ENCODE measurements at places on chromosomes 6 and 20.
A peak's percentile ranks its signal among the peaks of the same experiment; 100 is the strongest.

- DNase-seq = no peak
Observed at GRCh38 chr6:2213086-2213485, 32.3 kb downstream of the GMDS start.

DNA sequence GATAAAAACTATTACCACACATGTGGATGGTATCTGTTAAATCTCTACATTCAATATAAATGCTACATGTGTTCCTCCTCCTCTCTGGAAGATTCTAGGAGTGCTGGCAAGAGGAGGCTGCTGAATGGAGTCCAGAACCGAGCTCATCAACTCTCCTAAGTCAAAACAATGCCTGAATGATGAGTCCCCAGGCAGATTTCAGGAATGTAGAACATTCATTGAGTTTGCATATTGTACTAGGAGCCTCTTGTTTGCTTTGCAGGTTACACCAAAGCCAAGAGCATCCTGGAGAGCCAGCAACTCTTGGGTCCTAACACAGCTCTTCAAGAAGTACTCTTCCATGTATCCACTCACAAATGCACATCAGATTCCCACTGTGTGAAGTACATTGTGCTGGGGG, 117.6 kb upstream of the UST start:
- DNase-seq = peak; percentile 11

DNA sequence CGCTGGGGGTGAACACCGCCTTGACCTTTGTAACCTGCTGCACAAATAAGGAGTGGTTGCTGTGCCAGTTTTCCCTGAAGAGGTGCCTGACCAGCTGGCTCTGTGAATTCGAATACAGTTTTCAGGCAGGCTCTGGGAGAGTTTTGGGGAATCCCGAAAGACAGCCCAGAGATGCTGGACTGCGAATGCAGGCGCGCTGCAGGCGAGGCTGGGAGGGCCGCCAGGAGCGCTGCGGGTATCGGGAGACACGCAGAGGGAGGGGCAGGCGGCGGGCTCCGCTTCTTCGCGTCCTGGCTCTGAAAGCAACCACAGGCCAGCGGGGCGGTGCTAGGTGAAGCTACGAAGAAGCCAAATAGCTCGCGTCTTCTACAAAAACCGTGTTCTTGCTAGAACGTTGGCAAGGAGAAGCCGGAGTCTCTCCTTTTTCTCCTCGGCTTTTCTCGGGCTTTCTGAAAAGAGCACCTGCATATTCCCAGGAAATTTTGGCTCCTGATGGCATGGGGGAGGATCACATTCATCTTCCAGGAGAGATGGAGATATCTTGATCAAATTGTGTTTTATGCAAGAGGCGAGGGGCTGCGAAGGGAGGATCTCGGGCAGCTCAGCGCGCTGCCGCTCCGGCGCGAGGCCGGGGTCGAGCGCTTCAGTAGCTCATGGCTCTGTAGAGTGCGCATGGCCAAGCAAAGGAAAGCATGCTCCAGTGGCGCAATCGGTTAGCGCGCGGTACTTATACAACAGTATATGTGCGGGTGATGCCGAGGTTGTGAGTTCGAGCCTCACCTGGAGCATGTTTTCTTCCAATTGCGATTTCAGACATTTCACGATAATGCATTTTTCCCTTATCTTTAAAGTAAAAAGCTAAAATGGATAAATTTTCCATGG, 158.1 kb upstream of the ZNF184 start:
- peak; percentile 80 for DNase-seq

- peak; percentile 51 for DNase-seq
Observed at GRCh38 chr20:62860391-62860923, 1.2 kb downstream of the TCFL5 start.

GRCh38 chr6:103893141-103893581, 966.6 kb downstream of the HACE1 start:
- no peak for DNase-seq

GRCh38 chr6:45436544-45437438, 59.1 kb upstream of the SUPT3H start:
- DNase-seq = peak; percentile 81

DNA sequence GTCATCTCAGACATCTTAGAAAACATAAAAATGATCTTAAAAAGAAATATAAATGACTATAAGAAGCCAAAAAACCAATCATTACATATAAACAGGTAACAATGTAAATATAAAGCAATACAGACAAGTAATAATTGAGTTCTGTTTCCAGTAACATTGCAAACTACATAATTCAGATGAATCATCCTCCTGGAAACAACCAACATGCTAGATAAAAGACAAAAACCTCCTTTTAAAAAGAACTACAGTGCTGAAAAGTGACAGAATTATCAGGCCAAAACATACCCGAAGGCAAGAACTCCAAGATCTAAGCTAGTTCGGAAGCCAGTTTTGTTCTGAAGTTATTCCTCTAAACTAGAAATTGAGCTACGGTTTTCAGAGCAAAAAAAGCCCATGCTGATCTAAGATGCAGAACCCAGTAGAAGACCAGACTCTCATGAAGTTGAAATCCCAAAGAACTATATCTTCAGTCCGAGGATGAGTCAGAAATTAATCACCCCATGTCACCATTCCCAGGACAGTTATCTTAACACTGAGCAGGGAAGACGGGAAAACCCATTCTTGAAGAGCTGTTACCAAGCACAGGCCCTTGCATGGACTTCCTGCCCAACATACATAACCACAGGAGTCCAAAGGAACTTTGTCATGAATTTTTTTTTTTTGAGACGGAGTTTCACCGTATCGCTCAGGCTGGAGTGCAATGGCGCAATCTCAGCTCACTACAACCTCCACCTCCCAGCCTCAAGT, 9.8 kb downstream of the PGM3 start:
- DNase-seq = peak; percentile 98

- no peak for DNase-seq
Observed at GRCh38 chr6:47697925-47698324, 455 bp upstream of the ADGRF4 start.

DNA sequence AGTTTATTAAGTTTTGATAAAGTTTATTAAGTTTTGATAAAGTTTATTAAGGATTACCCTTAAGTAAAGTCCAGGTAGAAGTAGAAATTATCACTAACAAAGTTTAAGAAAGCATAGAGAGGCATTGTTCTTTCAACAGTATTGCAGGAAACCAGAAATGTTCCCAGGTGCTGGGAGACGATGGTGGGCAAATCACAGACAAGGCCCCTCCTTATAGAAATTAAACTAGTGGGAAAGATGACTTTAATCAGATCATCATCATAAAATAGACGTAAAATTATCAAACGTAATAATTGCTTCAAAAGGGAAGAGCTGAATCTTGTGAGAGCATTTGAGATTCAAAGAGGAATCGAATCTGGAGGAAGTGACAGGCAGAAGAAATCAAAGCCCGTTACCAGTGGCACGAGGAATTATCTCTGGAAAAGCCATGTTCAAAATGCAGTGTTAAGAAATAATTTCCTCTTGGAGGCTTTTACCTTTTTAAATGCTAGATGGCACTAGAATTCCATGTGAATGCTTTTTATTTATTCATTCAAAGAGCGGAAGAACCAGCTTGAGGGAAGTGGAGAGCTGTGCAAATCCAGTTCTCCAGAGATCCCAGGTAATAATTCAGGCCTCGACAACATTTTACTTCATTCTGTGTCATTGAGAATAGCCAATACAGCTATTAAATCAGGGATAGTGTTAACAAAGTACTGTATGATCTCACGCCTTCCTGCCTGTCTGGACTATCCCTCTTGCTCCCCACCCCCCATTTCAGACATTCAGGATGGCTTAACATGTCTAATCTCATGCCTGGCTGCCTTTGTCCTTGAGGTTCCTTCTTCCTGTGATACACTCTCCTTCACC, 1.0 kb upstream of the APMAP start:
- DNase-seq = peak; percentile 61

DNA sequence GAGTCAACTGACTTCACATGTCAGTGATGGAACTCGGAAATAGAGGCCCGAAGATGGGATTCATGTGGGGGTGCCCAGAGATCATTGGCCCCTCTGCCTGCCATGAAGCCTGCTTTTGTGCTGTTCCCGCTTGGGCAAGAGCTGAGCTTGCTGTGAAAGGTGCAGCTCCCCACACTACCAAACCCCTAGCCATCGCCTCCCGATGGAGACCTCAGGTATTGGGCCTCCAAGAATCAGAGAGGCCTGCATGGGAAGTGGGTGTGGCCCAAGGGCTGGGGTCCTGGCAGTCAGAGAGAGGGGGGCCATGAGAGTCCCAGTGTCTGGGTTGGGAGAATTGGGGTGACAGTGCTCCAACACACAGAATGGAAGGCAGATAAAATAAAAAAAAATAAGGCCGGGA, 160.9 kb downstream of the SOD2 start:
- no peak for DNase-seq

DNA sequence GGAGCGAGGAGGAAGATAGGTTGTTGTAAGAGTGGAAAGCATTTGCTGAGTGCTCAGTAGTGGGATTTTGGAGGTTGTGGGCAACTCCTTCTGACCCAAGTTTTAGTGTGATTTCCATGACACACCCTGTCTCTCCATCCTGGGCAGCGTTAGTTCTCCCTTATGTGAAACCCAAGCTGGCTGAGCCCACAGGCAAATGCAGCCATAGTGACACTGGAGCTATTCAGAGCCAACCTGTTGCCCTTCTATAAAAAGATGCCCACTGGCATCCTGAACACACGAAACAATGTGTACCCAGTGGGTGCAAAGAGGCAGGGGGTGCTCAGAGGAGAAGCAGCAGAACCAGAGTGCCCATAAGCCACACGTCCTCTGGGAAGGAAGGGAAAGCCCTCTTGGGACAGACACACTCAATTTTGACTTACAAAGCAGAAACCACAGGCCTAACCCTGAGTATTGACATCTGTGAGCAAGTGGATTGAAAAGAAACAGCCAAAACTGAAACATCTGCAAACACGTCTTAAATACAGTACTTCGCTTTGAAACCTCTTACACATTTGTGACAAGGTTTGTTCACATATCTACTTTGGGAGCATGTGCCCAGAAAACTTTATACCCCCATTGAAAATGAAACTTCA, 54.6 kb downstream of the BPIFB1 start:
- no peak for DNase-seq

DNA sequence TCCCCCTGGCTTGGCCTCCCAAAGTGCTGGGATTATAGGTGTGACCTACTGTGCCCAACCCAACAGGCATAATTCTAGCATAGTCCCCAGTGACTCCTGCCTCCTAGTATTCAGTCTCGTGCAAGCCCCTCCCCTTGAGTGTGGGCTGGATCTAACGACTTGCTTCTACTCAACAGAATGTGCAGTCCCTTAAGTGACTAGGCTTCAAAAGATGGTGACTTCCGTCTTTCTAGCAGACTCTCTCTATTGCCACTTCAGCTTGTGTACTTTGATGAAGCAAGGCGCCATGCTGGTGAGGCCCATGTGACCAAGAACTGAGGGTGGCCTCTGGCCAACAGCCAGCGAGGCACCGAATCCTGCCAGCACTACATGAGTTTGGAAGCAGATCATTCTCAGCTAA, 109.6 kb upstream of the TRAF3IP2 start:
- DNase-seq = no peak

- no peak for DNase-seq
Observed at GRCh38 chr6:53868626-53869025, 73.8 kb downstream of the LRRC1 start.

DNA sequence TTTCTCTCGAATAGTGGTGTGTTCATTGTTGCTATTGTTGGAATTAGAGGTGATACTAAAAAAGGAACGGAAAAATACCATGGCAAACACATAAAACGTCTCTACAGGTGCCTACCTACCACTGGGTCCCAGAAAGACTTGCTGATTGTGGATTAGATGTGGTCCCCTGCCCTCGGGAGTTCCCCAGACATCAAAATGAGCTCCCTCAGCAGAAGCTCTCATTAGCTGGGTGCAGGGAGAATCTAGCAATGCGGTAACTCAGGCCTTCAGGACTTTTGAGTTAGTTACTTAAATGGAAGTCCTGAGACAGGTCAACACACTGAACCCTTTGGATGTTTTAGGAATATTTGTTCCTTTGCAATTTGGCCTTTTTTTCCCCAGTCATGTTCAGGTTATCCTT, 6.1 kb downstream of the IRF4 start:
- no peak for DNase-seq

DNA sequence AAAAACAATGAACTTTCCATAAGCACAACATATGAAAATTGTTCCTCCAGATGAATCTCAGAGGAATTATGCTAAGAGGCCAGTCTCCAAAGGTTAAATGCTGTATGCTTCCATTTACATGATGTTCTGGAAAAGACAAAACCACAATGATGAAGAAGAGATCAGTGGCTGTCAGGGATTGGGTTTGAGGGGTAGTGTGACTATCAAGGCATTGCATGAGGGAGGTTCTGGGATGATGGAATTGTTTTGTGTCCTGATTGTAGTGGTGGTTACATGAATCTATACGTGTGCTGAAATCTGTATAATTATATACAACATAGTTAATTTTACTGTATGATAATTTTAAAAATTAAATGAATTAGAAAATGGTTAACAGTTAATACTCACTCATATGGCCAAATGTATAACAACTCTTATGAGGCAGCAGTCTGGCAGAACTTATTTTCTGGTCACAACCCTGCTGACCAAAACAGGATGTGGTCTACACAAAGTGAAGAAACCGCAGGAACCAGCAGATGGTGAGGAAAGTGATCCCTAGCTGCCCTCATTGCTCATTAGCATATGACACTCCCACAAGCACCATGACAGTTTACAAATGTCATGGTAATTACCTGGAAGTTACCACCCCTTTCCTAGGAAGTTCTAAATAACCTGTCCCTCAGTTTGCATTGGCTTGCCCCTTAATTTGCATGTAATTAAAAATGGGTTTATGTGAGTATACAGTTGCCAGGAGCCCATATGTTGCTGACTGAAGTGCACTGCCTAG, 31.9 kb downstream of the NSFL1C start:
- peak; percentile 92 for DNase-seq

- no peak for DNase-seq
Observed at GRCh38 chr6:41252401-41253169, 24.4 kb downstream of the TREML4 start.

DNA sequence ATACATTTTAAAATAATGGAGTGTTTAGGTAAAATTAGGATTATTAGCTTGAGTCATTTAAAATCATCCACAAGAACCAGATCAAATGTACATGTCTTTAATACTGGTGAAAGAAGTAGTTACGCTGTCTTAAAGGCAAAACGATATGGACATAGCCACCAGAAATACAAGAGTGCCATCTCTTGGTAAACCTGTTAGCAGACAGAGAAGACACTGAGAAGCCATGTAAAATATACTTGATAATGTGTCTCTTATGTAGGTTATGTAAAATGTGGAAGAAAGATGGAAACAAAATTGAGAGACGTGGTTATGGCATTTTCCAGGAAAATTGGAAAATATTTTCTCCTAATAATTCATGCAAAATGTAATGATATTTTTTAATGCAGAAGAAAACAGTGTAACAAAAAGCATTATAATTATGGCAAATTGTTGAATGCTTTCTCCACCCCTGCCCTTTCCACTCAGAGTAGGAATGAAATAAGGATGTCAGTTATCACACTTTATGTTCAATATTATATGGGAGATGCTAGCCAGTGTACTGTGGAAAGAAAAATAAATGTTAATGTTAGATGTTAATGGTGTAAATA, 12.2 kb upstream of the SLC17A2 start:
- DNase-seq = peak; percentile 40

GRCh38 chr6:24032896-24033688, 92.9 kb upstream of the NRSN1 start:
- DNase-seq = no peak

- no peak for DNase-seq
Observed at GRCh38 chr20:62920039-62920645, 6.2 kb downstream of the DIDO1 start.

Data from EL (cell line).